ENCODE measurements at places on chromosomes 16 and 17.

- DNase-seq, result no peak
Observed at GRCh38 chr17:43676471-43676870, 14.7 kb upstream of the MEOX1 start.

DNA sequence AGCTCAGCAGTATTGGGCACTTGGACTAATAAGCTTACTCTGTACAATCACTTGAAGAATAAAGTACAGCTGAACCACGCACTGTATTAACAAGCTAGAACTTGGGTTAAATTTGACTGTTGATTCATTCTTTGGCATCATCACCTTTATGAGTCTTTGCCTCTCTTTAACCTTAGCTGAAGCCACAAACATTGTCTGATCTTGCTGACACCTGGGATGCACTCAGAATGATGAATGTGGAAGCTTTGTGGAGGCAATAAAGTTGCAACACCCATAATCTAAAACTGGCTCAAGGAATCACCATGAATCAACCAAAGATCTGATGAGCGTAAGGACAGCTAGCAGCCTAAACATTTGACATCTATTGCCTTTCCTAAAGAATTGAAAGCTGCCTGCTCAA lies 590.6 kb upstream of the SOX9 start:
- DNase-seq, result peak; percentile 34

- no peak for DNase-seq
Observed at GRCh38 chr17:37194208-37194607, 181.6 kb upstream of the C17orf78 start.

- DNase-seq, result no peak
Observed at GRCh38 chr17:62163847-62164246, 98.8 kb upstream of the MED13 start.

DNA sequence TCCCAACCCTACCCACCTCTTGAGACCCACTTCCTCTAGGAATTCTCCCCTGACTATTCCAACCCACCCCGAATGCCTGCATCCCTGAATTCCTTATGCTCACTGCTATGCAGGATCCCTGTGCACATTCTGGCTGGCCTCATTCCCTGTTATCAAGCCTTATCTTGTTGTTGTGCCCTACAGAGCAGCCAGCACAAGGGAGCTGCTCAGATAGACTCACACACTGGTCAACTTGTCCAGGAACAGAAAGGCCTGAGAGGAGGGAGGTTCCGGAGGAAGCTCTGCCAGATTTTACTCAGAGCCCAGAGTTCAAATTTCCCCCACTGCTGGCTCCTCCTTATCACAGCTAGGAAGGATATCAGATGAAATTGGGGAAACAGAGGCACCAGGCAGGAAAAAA lies 24.8 kb upstream of the MYO18A start:
- DNase-seq, result no peak

DNA sequence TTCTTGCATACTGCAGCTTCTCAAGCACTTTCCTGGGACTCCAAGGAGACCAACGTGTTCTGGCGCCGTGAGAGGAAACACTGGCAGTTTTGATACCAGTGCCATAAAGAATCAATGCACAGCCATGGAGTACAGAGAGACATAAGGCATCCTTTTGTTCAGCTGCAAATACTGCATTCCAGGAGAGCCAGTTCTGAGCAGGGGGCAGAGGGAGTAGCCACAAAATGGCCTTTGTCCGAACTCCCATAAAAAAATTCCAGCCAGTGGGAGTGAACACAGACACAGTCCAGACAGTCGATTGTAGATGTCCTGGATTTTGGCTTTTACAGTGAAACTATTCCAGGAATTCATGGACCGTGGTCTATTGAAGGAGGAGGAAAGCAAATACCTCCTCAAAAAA lies 36.2 kb upstream of the TEKT3 start:
- no peak for DNase-seq

- no peak for DNase-seq
Observed at GRCh38 chr17:74172700-74173099, 30.8 kb upstream of the RPL38 start.

Data from HS-5 (cell line).